ENCODE measurements at places on chromosomes 16 and 17.
A peak's percentile ranks its signal among the peaks of the same experiment; 100 is the strongest.

- DNase-seq: no peak
Measured at GRCh38 chr16:87384162-87384874, 742 bp upstream of the FBXO31 start.

DNA sequence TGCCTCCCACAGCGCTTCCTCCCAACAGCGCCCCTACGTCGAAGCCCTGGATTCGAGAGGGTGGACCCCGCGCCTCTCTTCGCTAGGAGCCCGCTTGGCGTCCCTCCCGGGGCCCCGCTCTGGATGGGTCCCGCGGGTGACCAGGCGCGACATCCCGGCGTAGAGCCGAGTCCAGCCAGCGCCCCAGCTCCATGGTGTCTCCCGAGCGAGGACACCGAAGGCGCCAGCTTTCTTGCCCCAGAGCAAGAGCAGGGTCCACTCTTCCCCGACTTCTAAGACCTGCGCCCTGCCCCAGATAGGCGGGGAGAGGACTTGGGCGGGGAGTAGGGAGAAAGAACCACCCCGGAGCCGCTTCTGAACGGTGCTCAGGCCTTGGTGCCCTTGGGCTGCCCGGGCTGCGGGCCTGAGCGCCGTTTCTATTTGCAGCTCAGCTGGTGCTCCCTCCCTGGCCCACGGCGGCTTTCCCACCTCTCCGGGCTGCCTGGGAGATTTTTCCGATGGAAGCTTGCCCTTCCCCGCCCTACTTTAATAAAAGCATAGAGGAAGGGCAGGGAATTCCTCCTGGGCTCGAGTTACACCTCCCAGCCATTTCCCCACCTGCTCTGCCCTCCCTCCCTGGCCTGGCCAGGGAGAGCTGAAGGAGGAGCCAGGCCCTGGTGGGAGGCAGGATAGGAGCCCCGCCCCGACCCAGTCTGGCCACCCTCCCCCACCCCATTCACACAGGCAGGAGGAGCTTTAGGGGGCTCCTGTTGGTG is 1.8 kb downstream of the MMP15 start:
- peak; percentile 53 for DNase-seq

GRCh38 chr17:41451154-41451728 is 10.5 kb upstream of the KRT38 start:
- no peak for DNase-seq

GRCh38 chr17:30377574-30378240 is 1.0 kb upstream of the CPD start:
- no peak for DNase-seq

DNA sequence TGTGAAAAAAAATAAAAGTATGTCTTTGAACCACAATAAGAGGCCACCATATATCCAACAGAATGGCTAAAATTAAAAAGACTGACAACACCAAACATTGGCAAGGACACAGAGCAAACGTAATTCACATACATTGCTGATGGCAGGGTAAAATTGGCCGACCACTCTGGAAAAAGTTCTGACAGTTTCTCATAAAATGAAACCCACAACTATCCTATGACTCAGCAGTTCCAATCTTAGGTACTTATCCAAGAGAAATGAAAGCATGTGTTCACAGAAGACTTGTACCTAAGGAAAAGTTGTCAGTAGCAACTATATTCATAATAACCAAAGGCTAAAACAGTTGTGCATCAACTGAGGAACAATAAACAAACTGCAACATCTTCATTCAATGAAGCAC is 357.3 kb upstream of the XYLT1 start:
- DNase-seq: no peak

DNA sequence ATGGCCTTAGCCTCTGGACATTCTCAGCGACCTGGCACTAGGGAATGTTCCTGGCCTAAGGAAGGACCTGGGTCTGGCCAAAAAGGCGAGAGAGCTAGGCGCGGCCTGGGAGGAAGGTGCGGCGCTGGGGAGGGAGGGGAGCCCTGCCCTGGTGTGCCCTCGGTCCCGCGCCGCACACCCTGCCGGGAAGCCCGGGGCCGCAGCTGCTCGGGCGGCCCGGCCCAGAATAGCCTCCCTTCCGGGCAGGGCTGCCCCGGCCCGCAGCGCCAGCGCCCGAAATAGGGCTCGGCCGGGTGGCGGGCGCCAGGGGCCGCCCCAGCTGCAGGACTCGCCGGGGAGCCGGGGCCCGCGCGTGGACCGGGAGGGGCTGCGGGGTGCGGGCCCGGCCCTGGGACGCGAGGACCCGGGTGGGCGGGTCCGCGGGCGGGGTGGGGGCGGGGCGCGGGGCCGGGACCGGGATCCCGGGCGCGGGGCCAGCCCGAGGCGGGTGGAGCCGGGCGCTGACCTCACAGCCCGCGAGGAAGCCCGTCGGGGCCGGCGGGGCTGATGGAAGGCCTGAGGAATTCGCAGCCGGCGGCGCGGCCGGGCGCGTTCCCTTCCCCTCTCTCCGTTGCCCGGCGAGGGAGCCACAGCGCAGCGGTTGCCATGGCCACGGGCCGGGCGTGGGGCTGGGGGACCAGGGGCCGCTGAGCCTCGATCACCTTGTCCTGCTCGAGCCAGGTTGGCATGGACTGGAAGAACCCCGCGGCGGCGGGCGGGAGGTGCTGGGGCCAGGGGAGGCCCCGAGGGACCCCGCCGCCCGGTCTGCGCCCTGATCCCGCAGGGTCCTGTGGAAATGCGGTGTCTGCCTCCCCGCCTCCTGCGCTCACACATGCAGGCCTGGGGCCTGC is 18.1 kb downstream of the SOCS3 start:
- DNase-seq: peak; percentile 49

GRCh38 chr17:71337938-71338337 is 782.9 kb upstream of the SOX9 start:
- no peak for DNase-seq

DNA sequence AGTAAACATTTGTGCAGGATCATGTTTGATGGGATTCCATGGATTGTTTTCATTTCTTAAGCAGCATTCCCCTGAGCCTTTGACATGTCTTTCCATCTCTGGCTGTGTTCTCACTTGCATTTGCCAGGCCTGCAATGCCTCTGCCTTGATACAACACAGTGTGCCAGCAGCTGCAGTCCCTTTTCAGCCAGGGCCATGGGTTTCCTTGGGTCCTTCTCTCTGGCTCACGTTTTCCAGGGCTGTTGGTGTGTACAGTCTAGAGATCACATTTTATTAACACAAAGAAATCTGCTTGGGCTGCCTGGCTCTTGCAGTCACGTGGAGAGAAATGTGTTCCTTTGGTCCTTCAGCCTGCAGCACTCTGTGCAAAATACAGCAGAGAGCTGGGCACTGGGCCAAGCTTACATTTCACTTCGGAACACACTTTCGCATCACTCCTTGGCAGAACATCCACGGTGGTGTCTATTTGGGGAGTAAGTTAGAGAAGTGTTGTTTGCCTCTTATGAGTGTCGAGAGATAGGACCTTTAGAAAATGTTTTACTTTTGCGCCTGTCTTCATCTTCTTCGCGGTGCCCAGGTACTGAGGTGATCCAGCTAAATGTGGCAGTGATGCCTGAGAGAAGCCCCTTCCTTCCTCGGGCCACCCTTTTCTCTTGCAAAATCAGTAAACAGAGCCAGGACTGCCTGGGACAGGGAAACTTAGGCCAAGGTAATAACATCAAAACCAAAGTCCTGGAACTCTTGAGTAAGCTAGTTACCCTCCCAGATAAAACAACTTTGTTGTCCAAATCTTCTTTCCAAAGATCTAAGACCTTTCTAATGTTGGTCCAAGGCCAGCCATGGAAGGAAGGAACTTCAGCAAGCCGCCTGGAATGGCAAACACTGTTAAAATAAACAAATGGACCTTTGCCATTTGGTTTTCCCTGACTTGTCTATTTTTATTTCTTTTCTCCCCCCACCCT is 20.9 kb downstream of the HLF start:
- no peak for DNase-seq

- no peak for DNase-seq
Measured at GRCh38 chr16:55901566-55902217, 26.5 kb upstream of the CES5A start.

DNA sequence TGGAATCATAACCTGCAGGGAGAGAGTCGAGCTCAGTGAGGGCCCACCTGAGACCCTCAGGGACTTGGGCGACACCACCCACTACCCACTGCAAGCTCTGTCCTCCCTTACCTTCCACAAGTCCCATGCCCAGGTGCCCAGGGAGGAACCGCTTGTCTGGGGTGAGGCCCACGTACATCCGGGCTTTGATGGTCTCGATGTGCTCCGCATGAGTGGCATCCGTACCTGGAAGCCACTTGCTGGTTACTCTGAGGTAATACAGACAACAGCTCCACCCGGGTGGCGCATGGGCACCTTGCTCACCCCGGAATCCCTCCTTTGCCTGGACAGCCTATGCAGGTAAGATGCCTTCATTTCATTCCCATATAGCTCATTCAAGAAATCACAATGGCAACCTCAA is 24.8 kb downstream of the MIEF2 start:
- no peak for DNase-seq

- peak; percentile 68 for DNase-seq
Measured at GRCh38 chr17:64420143-64420670, 28.7 kb upstream of the MILR1 start.

DNA sequence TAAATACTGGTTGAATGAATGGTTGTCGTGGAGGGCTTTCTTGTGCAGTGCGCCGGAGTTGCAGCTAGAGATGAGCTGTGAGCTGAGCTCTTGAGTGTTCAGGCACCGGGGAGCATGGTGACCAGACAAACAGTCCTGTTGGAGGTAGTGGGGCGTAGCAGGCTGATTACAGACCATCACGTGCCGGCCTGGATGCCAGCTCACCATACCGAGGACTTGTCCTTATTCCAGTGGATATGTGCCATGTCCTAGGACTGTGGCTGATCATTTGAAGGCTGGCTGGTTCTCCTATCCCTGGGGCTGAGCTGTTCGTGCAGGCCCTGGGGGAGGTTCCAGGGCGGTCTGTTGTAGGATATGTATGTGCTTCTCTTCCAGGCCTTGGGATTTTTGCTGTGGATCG is 60.0 kb downstream of the ABCC1 start:
- peak; percentile 32 for DNase-seq

DNA sequence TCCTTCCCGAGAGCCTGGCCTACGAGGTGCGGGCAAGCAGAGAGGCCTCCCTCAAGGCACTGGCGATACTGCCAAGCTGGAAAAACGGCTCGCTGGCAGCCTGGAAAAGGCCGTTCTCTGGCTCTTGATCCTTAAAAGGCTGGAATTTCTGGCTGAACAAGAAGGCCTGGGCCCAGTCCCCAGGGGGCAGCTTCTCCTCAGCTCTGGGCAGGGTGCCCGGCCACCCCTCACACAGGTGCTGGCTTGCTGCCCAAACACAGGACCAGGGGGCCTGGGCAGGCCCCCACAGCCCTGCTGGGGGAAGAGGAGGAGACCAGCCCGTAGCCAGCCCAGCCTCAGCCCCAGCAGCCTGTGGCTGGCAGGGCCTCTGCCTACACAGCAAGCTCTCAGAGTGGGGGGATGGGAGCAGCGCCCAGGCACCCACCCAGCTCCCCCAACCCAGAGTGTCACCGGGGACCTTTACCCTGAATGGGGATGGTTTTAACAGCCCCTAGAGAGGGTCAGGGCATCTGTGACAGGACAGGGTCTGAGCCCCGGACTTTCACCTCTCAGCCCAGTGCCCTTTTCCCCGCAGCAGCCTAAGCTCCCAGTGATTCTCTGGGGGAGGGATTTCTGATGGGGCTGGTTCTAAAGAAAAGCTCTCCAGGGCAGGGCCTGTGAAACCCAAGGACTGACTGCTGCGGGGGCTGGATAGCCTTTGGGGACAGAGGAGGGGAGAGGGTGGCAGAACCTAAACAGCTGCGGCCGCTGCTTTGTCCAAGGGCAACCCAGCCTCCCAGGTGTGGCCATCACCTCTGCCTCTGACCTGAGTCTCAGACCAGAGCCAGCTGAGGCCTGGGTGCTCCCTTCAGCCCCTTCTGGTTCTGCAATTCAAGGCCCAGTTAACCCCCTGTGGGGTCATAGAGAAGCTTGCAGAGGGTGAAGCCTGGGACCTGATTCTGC is 38.6 kb upstream of the TOB1 start:
- no peak for DNase-seq

GRCh38 chr16:86723689-86724088 is 145.3 kb downstream of the FOXL1 start:
- DNase-seq: no peak

GRCh38 chr16:12160249-12160648 is 183.7 kb downstream of the SNX29 start:
- DNase-seq: no peak

All from kidney glomerular epithelial cell (primary cell).